ENCODE measurements at places on chromosomes 6 and 20.

- no peak for DNase-seq
Observed at GRCh38 chr6:95169775-95170174, 407.6 kb upstream of the MANEA start.

DNA sequence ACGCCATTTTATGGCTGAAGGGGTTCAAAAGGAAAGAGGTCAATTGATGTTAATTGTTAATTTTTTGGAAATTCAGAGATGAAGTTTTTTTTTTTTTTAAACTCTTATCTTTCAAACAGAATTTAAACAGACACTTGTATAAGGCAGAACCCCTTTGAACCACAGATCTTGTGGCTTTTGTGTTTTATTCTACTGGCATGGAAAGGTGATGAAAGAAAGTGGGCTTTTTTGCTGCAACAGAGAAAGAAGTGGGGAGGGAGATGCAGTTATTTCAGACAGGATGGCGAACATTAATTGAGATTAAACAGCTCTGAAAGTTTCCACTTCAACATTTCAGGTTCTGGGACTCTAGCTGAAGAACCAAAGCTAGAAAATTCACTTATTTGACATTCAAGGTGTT is 200.9 kb downstream of the GJA10 start:
- DNase-seq: no peak

DNA sequence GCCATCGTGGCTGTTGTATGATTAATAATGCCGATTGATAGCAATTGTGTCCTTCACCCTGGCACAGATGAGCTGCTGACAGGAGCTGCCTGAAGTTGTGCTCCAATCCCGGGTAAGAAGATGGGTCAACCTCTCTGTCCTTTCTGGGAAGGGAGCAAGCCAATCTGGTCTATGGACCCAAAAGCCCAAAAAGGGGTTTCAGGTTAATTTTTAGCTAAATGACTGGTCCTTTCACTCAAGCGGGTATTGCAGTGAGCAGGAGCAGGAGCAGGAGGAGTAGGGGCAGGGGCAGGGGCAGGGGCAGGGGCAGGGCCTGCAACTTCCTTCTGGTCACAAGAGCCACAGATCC is 164.8 kb downstream of the TAF4 start:
- no peak for DNase-seq

DNA sequence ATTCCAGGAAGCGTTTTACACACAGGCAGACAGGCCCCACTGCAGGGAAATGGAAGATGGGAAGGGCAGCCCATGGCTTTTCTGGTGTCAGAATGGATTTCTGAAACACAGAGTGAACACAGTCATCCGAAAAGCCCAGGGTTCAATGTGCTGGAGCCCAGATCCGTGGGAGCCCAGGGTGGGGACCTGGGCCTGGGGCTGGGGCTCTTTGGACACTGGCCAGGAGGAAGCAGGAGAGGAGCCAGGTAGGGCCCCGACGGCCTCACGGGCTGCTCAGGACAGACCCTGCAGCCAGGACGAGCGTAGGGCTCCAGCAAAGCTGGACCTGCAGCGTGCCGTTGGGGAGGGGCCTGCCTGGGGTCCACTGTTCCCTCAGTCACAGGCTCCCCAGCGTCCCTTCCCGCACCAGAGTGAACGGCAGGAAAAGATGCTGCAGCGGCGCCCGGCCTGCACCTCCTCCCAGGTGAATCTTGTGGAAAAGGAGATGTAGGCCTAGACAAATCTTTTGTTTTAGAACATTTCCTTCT is 24.3 kb upstream of the LSM14B start:
- no peak for DNase-seq

- DNase-seq: no peak
Observed at GRCh38 chr6:92050216-92050615, 1369.1 kb downstream of the EPHA7 start.

GRCh38 chr6:39113788-39114187 is 1.2 kb downstream of the SAYSD1 start:
- no peak for DNase-seq

DNA sequence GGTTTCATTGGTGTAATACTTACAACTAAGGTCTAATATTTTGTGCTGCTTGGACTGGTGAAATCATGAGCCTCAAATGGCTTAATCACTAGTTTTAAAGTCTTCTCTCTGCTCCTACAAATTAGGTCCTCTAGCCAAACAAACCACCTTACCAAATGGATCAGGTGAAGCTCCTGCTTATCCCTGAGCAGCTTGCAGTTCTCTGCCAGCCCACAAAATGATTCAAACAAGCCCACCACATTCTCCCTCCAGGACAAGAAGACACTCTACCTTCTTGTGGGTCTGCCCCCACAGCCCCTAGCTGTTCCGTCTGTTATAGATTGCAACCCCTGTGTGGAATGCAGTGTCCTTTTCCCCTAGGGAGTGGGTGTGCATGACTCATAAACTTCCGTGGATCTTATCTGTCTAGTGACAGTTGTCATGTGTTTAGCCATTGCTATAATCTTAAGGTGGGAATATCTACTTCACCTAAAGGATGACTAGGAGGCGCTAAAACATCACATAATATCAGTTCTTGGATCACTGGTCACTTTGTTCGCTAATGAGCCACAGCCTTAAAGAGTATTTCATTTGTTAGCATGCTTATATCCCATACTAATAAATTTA is 940.5 kb upstream of the MANEA start:
- no peak for DNase-seq

DNA sequence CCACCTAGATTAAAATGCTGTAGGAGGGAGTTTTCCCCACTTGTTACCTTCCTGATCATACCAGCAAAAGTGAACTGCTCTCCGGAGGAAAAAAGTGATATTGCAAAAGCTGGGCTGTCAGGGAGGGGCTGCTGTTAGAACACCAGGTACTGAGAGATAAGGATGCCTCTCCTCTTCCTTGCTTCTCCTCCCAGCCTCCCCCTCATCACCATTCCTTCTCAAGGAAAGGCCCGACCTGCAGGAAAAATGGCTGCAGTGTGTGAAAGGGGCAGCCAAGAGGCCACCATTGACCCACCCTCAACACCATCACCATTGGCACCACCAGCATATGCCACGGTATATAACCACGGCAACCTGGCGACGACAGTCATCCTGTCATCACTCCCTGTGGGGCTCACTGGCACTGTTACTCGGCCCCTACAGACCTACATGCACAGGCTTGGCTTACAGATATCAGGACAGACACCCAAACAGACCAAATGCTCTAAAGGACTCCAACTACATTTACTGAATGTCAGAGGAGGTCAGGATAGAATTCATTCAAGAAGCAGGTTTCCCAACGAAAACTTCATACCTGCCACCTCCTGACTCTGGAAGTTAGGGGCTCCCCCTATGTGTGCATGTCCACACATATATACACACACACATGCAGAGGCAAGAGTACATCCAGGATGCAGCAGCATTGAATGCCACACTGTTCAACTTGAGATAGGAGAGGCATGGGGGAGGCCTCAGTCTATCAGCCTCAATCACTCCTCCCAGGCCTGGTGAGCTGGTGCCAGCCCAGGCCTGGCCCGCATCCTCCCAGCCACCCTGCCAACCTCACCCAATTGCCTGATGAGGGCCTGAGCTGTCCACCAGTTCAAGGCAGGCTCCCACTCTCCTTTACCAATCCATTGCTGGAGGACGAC is 13.9 kb upstream of the MDGA1 start:
- DNase-seq: no peak

GRCh38 chr6:44850312-44850711 is 462.8 kb downstream of the CDC5L start:
- no peak for DNase-seq

DNA sequence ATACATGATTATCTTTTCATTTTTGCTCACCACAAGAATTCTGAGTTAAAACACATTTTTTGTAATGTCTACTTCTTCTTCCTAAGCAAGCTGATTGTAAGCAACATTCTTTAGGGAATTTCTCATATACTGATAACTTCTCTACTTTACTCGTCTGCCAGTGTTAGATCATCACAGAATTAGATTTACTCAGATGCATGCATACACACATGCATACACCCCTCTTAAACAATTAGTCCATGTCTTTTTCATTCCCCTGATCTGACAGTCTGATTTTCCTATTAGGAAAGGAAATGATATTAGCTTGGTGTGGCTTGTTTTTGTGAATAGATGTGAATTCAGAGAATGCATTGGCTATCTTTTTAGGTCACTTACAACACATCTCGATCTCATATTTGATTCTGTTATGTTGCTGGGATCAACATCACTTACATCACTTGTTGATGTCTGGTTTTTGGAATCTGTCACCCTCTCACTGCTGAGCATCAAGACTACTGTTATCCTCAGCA is 91.4 kb downstream of the FIG4 start:
- no peak for DNase-seq

GRCh38 chr6:45655745-45656476 is 278.2 kb upstream of the SUPT3H start:
- peak; percentile 99 for DNase-seq

- no peak for DNase-seq
Observed at GRCh38 chr6:68695838-68696237, 60.8 kb downstream of the ADGRB3 start.

- DNase-seq: no peak
Observed at GRCh38 chr6:66926060-66926459, 1219.0 kb upstream of the EYS start.

GRCh38 chr6:551405-551804 is 105.5 kb downstream of the HUS1B start:
- peak; percentile 9 for DNase-seq

DNA sequence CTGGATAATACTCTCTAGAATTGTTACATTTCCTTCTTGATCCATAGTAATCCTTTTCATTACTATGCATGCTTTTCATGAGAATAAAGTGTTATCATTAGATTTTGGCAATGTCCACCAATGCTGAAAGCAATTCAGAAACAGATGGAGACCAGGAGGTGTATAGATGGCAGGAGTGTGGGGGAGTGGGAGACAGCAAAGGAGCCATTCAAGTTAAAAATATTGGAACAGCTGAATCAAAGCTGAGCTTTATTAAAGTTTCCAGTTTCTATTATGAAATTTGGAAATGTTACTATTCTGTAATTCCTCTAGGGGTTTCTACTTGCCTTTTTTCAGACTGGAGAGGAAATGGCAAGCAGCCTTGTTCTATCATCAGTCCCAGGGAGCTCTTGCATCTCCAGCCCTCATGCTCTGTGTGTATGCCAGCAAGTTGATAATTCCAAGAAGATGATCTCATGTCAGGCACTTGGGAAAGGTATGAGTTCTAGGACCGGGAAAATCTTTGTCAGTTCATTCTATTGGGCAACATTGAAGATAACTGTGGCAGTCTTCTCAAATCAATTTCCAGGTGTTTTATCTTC is 228.0 kb downstream of the CD109 start:
- DNase-seq: peak; percentile 87

DNA sequence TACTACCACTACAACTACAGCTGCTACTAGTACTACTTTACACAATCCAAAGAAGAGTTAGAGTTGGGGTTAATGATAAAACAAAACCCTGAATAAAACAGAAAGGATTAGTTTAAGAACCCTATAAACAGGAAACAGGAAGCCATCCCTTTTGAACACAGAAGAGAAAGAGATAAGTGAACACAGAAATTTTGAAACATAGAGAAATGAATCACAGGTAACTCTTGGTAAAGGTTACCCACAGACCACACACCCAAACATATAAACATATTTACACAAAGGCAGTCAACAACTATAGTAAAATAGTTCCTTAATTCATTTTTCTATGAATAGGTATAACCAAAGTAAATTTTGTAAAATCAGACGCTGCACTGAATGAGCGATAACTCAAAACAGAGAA is 98.1 kb downstream of the RNGTT start:
- no peak for DNase-seq

DNA sequence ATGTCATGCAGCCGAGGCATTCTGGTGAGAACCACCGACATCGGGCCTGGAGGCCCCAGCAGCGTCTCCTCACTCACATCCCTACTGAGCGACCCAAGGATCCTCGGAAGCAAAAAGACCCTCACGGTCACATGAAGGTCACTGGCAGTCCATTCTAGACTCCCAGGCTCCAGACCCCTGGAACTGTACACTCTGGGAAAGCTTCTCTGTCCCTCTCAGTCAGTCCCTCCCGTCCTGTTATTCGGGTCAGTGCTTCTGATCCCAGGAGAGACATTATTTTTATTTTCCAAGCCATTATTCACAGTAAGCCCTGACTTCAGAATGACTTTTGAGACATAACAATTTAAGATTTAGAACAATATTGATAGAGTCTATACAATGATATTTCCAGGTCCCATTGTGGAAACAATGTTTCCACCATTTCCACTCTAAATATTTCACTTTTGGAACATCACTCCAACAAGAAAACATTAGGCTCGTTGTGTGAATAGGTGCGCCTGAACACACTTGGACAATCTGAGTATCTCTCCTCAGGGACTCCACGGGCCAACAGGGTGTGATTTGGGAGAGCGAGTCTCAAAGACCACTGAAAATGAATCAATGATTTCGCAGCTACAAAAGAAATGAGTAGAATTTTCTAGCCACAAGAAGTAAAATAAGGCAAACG is 199.7 kb downstream of the SOD2 start:
- no peak for DNase-seq

GRCh38 chr20:25051386-25052155 is 6.4 kb downstream of the ACSS1 start:
- DNase-seq: no peak

- DNase-seq: no peak
Observed at GRCh38 chr20:48823476-48823875, 4.3 kb downstream of the PREX1 start.

DNA sequence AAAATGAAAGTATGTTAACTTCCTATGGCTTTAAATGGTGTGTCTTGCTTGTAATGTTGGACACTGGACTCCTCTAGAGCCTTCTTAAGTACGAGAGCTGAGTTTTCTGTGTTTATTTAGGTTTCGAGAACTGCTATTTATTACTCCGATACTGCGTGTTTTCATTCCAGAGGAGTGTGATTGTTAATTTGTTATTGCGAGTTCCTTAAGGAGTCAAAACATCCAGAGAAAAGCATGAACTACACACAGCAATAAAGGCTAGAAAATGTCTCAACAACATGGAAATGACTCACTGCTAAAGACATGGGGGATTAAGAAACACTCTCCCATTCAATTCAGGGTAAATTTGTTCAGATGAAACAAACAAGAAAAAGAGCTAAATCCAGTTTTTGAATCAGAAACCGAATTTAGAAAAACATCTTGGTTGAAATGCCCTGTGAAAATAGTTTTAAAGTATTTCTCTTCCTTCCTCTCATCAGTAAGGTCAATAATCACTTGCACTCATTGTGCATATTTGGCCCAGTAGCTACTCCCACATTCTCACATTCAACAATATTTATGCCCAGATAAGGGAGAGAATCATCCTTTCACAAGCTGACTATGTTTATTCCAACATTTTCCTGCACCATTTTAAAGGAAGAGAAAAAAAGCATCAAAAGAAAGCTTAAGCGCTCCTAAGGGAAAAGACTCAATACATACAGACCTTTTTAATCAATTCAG is 36.0 kb downstream of the ATXN1 start:
- peak; percentile 94 for DNase-seq
